Left ventricle myocardium inferior (tissue), 1 donor: ENCODE measurements at places on chromosomes 3 and 15.
A peak's percentile ranks its signal among the peaks of the same experiment; 100 is the strongest.

GRCh38 chr3:171802590-171802956 is 7.7 kb downstream of the PLD1 start:
- DNase-seq = no peak

GRCh38 chr3:128364808-128365360 is 101.8 kb downstream of the DNAJB8 start:
- no peak for DNase-seq

DNA sequence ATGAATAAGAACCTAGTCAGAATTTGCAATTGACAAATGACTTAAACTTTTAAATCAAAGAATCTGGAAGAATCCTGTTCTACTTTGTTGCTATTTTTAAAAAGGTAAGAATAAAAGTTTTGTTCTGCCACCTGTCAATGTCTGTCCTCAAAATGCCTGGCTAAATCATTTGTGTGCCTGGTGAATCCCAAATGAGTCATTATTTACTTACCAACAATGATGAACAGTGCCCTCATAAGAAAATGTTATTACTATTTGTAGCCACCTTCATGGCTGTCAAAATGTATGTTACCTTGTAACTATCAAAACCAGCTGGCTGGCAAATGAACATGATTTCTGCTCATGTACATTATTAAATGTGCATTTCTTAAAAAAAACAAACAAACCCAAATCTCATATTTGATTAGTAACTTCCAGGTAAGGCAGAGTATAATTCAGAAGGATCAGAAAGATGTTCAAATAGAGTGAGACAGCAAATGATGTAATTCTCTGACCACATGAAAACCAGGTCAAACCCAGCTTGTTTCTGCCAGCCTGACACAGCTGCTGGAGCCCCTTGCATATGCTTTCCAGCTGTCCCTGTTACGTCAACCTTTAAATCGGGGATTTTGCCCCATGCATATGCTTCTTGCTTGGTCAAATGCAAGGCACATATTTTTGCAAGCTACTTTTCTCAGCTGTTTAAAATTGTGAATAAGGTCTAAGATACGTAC is 137.9 kb downstream of the SSR3 start:
- DNase-seq = no peak

GRCh38 chr15:56989411-56989924 is 71.0 kb downstream of the TCF12 start:
- DNase-seq = no peak

DNA sequence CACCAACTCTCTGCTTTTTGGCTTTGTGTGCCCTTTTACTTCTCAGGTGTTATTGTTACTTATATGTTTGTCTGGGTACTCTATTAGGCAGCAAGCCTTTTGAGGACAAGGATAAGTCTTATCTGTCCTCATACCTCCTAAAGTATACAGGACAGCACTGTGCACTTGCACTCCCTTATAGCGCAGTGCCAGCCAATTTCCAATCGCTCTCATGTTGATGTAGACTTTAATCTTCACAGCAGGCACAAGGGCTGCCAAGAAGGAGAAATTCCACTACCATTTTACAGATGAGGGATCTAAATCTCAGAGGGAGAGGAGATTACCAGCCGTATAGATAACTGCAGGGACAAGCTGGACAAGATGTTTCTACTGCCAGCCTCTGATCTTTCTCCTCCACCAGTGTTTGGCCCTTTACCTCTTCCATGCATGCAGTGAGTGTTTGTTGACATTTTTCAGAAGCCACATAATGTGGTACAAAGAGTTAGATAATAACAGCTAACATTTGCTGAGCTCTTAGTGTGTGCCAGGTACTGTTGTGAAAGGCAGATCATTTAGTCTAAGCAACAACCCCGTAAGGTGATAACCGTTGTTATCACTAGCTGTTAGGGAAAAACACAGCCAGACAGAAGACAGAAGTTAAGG is 30.1 kb downstream of the SST start:
- DNase-seq = no peak

GRCh38 chr3:100525753-100526612 is 33.6 kb downstream of the TMEM45A start:
- DNase-seq = no peak

DNA sequence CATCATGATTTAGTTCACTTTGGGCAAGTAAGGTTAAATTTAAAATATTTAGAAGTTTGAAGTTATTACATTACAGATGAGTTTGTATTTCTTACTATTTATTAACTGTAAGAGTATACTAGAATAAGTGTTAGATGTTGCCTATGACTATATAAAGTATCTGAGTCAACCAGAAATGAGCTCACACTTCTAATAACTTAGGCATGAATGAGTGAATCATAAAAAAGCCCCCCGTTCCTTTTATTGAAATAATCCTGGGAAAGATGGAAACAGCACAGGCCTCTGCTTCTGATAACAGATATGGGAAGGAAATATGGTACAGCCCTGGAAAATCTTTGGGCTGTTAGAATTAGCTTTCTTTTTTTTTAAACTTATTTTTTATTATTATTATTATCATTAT is 66.6 kb upstream of the TGFBR2 start:
- DNase-seq = no peak

DNA sequence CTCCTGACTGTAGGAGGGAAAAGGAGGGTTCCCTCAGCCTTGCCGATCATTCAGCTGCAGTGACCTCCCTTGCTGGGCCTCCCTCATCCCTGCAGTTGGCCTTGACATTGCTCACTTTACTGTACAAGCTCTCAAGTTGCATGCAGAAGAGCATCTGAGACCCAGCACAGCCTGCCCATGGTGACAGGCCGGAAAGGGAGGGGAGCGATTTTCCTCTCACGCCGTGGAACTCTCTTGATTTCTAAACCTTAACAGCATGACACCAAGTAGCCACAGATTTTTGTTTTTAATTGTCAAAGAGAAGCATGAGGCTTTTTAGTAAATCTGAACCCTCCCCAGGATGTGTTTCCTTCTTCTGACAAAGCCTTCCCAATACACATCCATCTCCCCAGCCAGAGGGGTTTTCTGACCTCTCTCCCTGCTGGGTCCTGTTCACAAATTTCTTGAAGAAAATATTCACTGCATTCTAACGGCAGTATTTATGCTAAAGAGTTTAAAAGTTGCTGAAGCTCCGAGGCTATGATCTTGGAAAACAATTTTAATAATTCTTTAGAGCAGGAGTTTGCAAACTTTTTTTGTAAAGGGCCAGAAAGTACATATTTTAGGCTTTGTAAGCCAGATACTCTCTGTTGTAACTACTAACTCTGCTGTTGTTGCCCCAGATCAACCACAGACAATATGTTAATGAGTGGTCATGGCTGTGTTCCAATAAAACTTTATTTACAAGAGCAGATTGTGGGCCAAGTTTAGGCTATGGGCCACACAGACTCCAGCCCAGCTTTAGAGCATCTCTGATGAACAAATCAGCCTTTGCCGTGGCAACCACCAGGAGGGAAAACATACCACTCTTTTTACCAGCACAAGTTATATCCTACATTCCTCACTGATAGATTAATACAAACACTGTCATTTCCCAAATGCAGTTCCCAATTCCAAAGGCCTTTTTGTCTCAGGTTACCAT is 34.8 kb downstream of the LMCD1 start:
- DNase-seq = no peak

DNA sequence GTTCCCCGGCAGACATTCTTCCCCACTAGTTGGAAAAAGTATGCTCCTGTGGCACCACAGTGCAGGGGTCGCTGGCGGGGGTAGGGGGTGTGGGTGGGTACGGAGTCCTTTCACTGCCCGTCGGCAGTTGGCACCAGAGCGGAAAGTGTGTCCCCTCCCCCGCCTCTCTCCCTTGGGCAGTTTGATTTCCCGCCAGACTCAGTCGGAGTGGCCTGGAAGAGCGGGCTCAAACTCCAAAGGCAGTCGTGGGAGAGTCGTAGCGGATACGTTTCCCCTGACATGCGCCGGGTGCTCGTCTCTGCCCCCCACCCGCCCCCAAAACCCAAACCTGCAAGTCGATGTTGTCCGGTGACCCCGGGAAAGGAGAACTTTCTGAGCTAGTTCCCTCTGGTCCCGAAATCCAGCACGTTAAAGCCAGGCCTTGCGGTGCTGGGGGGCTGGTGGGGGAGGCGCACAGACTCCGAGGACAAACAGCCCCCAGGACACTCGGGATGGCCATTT is 4.4 kb upstream of the FOXB1 start:
- DNase-seq = no peak

GRCh38 chr3:148075771-148076716 is 621.7 kb upstream of the AGTR1 start:
- DNase-seq = no peak

- DNase-seq = no peak
Observed at GRCh38 chr3:16665282-16665741, 60.1 kb upstream of the DAZL start.

DNA sequence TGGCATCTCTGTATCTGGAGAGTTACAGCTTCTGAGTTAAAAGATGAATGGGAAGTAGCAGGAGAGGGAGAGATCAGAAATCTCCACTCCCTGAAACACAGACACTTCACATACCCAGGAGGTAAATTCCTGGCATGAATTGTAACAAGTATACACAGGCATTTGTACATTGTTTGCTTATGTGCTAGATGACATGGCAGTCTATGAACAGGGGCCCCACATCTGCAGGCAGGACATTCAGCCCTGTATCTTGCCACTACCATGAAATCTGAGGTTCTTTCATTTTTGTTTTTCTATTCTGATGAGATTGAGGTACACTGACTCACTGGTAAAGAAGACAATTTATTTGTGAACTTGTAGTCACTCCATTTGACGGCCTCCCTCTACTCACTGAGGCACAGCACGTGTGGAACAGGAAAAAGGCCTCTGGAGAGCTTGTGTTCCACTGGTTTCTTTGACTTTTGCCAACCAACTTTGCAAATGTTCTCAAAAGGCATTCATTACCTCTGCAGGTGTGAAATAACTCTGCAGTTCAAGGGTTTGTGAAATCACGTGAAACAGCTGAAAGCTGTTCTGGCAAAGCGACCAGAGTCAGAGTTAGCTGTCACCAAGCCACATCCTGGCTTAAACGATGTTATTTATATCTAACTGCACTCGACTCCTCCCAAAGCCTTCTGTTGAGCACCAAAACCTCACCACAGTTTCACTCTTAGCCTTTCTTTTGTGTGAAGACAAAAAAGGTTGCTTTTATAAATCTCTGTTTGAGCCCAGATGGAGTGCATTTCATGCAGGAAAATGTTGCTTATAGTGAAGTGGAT is 401.3 kb upstream of the CFAP20DC start:
- DNase-seq = no peak

- DNase-seq = no peak
Observed at GRCh38 chr3:18902081-18902793, 246.1 kb upstream of the KCNH8 start.

DNA sequence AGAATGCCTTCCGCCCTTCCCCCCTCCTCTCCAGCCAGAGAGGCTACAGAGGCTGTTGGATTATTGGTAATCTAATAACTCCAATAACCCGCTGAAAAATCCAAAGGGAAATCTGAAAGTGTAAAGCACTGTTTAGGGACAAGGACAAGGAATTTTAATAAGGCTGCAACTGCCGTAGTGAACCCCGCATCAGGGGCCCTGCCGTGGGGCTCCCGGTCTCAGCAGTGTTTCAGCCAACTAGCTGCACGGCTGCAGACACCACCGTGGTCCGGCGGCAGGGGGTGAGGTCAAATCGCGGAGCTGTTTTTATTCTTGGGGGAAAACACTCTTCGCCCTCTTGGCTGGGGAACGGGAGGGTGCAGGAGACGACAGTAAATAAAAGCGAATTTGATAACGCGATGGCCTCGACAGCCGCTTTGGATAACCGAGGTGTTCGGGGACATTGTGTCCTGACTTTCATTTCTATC is 6.1 kb downstream of the BCL6 start:
- peak; percentile 53 for DNase-seq

DNA sequence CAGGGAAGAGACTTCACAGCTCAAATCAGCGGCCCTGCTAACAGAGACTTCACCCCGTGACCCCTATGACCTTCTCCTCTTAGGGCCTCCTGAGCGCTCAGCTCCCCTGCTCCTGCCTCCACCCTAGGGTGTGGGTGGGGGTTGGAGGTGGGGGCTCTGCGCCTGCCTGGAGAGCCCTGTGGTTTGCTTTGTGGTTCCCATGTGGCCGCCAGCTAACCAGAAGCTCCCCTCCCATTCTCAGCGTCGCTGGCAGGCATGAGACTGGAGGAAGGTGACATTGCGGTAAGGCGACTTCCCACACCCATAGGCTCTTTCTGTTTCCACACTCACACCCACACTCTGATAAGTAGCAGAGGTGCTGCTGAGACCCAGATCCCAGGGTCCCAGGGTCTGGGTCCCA is 27.6 kb downstream of the XYLB start:
- DNase-seq = no peak

DNA sequence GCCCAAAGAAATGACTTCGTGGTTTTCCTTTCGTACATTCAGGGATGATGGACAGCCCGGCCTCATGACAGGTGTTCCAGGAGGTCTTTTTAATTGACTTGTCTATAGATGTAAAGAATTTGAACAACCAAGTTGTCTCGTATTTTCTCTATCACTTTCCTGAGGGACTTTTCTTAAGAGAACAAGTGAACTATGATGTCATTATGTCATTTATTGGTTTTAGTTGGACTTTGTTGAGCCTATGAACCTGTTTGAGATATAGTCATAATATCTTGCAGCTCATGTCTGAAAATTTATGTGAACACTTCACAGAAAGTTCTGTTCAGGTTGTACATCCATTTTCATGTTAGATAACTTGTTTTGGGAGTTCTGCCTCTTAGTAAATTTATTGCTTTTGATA is 89.2 kb downstream of the RBMS3 start:
- no peak for DNase-seq

- no peak for DNase-seq
Observed at GRCh38 chr3:12388185-12388584, 96.1 kb upstream of the TSEN2 start.

DNA sequence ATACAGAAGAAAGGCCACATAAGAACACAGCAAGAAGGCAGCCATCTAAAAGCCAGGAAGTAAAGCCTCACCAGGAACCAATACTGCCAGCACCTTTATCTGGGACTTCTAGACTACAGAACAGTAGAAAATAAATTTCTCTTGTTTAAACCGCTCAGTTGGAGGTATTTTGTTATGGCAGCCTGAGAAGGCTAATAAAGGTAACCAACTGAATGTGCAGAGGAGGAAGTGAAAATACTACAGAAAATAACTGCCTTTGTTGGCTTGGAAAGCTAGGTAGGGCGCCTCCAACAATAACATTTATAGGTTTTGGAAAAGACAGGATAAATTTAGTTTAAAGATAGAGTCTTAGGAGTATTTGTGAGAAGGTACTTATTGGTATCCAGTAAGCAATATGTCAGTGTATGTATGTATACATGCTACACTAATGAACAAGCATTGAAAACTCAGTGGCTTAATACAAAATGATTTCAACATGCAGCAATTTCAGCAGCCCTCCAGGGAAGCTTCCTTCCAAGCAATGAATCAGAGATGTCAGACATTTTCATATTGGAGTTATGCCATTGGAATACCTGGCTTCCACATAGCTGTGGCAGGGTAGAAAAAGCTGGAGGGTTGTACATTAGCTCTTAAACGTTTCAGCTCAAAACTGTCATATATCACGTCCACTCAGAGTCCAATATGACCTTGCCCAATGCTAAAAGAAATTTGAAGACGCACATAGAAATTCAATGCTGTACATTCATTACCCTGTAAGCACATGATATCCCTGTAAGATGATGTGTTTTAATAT is 48.9 kb downstream of the ZBBX start:
- no peak for DNase-seq

- no peak for DNase-seq
Observed at GRCh38 chr15:92020207-92020606, 166.7 kb downstream of the SLCO3A1 start.

- no peak for DNase-seq
Observed at GRCh38 chr3:1439395-1439794, 346.6 kb downstream of the CNTN6 start.
